ENCODE measurements at places on chromosomes 13 and 19. TPM values are rescaled to one million over a fixed set of nuclear protein-coding genes. Genes with fewer than 3 reads are reported as not detected.

Gene LYL1
- 9.1 TPM for total RNA-seq

Gene CFAP97D2
- 0.22 TPM for total RNA-seq

Gene MBD3L5
- total RNA-seq = not detected

Gene RINL
- total RNA-seq = 64.4 TPM

Gene CYP4F2
- total RNA-seq = not detected

Gene PRMT1
- total RNA-seq = 116 TPM

Gene ATXN8OS
- total RNA-seq = not detected

Gene C5AR1
- total RNA-seq = not detected

Gene KLK4
- total RNA-seq = not detected

Gene DUXA
- total RNA-seq = not detected

Gene ARRDC5
- 3.1 TPM for total RNA-seq

Gene NLRP7
- not detected for total RNA-seq

Gene ZNF846
- 8.7 TPM for total RNA-seq

Gene CEACAM4
- not detected for total RNA-seq

Gene PLK5
- not detected for total RNA-seq

Gene FOXA3
- not detected for total RNA-seq

Gene CD22
- 0.24 TPM for total RNA-seq

Gene MEX3D
- 10.0 TPM for total RNA-seq

Gene ZNF793
- total RNA-seq = 3.9 TPM

Gene KLK6
- total RNA-seq = not detected

Gene CBY2
- not detected for total RNA-seq

Gene FFAR2
- total RNA-seq = not detected

Gene USHBP1
- 0.66 TPM for total RNA-seq

Gene TMEM238
- total RNA-seq = 28.2 TPM

Gene TMEM91
- 8.9 TPM for total RNA-seq

Gene ANGPTL4
- 0.38 TPM for total RNA-seq

Gene ZNF296
- total RNA-seq = 3.1 TPM

Gene ZIM2
- total RNA-seq = not detected

Gene PRSS57
- not detected for total RNA-seq

Gene HMGB1
- 514 TPM for total RNA-seq

Gene WDR88
- not detected for total RNA-seq

Gene CACNA1A
- 1.2 TPM for total RNA-seq

Gene ZNF266
- 34.7 TPM for total RNA-seq

Gene ZNF790
- total RNA-seq = 10.4 TPM

Gene SPTBN4
- 0.10 TPM for total RNA-seq
